Cerebellar nuclear complex (tissue), 1 donor: ENCODE measurements at places on chromosomes 4 and X.

GRCh38 chr4:59380841-59381366 lies 1819.2 kb upstream of the ADGRL3 start:
- no peak for DNase-seq

GRCh38 chrX:21708116-21708515 lies 49.8 kb downstream of the SMPX start:
- DNase-seq = no peak

GRCh38 chrX:23610495-23610894 lies 56.8 kb upstream of the PRDX4 start:
- DNase-seq = no peak

- no peak for DNase-seq
Observed at GRCh38 chr4:76155979-76156378, 7.8 kb upstream of the NUP54 start.

DNA sequence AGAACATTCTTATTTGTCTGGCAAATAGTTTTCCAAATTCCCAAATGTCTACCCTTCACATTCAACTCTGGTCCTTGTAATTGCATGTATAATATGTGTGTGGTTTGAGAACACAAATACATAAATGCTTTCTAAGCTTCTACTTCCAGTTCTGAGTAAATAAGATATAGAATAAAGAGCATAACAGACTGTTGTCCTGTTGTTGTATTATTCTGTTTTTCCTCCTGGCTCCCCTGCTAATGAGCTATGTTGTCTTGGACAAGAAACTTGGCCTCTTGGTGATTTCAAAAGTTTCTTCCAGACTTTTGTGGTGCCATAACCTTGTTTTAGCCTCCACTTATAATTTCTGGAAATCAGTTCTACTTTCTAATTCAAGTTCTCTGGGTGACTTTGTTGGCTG lies 75.3 kb upstream of the USP38 start:
- DNase-seq = no peak

- no peak for DNase-seq
Observed at GRCh38 chr4:17595471-17596005, 18.5 kb downstream of the LAP3 start.

- no peak for DNase-seq
Observed at GRCh38 chr4:42396361-42396751, 932 bp upstream of the SHISA3 start.

DNA sequence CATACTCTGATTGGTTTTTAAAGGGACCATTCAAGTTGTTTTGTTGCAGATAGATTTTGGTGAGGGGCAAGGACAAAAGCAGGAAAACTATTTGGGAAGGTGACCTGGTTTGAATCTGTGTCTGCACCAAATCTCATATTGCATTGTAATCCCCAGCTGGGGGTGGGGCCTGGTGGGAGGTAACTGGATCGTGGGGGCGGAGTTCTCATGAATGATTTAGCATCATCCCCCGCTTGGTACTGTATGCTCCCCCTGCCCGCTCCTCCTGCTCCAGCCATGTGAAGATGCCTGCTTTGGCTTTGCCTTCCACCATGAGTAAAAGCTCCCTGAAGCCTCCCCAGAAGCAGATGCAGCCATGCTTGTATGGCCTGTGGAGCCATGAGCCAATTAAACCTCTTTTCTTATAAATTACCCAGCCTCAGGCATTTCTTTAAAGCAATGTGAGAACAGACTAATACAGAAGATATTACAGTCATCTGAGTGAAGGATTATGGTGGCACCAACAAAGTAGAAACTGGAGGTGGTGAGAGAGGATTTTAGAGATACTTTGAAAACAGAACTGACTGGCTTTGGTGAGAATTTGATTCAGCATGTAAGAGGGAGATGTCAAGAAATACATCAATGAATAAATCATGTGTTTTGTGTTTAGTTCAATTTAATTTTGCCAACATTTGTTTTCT lies 14.4 kb downstream of the IL21 start:
- no peak for DNase-seq

DNA sequence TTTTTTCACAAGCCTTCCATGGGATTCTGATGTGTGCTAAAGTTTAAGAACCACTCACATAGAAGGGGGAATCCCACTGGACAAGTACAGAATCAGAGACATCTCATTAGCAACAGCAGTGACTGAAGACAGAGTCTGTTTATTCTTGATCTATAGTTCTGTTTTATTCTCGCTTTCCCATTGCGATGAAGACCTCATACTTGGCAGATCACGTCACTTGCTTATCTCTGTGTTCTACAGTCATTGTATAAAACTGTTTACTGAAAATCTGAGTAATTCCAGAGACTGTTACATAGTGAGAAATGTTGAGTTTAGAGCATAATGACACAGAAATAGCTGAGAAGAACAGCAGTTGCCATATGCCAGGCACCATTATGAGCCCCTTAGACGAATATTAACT lies 185.5 kb downstream of the PTTG2 start:
- DNase-seq = no peak

DNA sequence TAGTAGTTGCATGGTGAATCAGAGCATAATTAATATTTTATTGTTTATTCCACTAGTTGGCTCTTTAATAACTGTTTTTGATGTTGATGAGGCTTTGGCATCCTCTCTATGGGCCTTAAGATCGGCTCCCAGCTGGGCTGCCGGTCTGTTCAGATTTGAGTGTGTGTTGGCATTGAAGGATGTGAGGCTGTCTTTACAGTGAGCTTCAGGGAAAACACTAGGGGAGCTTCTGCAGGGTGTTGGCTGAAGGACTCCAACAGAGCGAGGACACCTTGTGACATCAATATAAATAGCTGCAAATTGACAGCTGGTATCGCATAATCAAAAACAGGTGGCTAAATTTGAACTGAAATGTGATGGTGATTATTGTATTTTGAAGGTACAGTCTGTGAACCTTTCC lies 322.0 kb downstream of the FSTL5 start:
- peak; percentile 84 for DNase-seq

DNA sequence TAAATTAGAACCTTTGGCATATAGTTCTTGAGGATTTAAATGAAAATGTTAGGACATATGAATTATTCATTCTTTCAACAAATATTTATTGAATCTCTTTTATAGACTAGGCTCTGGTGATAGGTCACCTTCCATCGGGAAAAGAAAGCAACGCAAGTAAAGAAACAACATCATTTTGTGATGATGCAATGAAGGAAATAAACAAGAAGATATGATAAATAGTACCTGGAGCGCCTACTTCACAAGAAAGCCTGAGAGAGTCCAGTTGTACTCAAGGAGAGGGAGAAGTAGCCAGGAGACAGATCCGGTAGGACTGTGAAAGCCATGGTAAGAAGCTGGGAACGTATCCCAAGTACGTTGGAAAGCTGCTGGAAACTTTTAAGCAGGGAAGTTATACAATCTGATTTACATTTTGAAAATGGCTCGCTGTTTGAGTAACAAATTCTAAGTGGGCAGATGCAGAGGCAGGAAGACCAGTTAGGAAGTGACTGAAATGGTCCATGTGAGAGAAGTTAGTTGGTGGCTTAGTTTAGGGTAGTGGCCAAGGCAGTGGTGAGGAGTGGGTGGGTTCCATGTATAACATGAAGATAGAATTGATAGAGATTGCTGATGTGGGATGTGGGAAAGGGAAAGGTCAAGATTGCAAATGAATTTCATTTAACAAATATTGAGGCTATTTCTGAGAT lies 17.7 kb upstream of the CPE start:
- DNase-seq = no peak

DNA sequence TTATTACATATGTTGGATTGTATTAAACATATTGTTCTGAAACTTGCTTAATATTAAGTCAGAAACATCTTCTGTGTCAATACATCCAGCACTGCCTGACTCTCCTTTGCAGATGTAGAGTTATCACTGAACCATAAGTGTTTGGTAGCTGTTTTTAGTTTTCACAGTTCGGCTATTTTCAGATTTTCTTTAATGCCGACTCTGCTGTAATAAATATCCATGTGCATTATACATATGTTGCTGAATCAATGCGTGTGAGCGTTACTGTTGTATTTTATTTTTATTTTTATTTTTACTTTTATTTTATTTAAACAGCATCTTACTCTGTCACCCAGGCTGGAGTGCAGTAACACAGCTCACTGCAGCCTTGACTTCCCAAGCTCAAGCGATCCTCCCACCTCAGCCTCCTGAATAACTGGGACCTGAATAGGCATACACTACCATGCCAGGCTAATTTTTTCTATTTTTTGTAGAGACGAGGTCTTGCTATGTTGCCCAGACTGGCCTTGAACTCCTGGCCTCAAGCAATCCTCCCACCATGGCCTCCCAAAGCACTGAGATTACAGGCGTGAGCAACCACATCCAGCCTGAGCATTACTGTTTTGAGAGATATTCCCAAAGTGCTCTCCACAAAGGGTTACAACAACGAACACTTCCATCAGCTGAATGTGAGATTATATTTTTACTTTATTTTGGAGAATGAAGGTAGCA lies 50.7 kb upstream of the NOCT start:
- no peak for DNase-seq

DNA sequence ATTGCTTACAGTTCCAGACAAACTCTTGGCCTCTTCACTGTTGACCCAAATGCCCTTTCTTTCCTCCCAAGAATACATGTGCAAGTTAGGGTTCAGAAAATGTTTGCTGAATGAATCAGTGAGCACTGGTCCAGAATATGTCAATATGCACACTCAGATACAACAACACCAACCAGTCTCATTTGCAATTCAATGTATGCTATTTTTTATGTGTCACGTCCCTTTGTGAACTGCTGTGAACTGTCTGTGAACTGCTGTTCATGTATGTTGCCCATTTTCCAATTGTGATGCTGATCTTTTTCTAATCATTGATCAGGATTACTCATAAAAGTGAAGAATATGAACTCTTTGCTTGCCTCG lies 17.8 kb downstream of the GAB3 start:
- DNase-seq = no peak

GRCh38 chr4:34619531-34620162 lies 1624.7 kb downstream of the ARAP2 start:
- no peak for DNase-seq
